Breast epithelium (tissue), 4 donors: ENCODE measurements at places on chromosomes 13 and 19.

- DNase-seq, result no peak
Measured at GRCh38 chr13:29955137-29955650, 104.8 kb upstream of the UBL3 start.

- no peak for DNase-seq
Measured at GRCh38 chr19:42596391-42597072, 1.8 kb upstream of the CEACAM8 start.

GRCh38 chr13:59891053-59891452, 272.7 kb downstream of the DIAPH3 start:
- no peak for DNase-seq

DNA sequence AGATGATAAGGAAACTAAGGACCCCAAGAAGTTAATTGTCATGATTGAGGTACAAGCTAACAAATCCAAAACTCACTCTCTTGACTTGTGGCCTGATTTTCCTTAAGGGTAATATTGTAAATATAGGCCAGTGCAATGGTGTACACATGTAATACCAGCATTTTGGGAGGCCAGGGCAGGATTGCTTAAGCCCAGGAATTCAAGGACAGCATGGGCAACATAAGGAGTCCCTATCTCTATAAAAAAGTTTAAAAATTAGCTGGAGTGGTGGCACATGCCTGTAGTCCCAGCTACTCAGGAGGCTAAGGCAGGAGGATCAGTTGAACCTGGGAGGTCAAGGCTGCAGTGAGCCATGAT, 28.7 kb upstream of the GARRE1 start:
- no peak for DNase-seq
